Activated CD4-positive, alpha-beta T cell treated with anti-CD3 and anti-CD28 coated beads for 1 hour (primary cell): ENCODE measurements at places on chromosomes 16 and 17.

DNA sequence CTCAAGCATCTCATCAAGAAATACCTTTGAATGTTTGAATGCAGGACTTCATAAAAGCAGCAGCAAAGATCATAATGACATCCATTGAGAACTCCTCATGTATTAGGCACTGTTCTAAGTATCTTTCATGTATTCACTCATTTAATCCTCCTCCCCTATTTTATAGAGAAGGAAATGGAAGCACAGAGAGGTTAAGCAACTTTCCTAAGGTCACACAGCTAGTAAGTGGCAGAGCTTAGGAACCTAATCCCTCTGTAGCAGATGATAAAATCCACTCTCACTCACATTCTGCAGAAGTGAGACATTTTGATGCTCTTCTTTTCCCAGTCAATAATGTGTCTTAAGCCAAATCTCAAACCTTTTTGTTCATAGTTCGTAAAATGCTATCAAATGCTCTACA, 350.8 kb upstream of the C16orf82 start:
- no peak for DNase-seq

DNA sequence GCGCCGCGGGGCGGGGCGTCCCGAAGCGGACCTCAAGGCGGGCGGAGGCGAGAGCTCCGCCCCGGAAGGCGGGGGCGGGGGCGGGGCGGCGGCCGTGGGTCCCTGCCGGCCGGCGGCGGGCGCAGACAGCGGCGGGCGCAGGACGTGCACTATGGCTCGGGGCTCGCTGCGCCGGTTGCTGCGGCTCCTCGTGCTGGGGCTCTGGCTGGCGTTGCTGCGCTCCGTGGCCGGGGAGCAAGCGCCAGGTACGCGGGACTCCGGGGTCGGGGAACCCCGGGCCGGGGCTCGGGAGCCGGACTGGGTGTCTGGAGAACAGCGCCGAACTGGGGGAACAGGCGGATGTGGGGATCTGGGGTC, at the start of gene TNFRSF12A:
Gene TNFRSF12A (plus strand): TSS at position 122 of the 357 bp plus-strand sequence. CDS start 30 bp downstream, at position 152.
- DNase-seq: peak; percentile 45

GRCh38 chr16:86961171-86961601, 356.0 kb downstream of the C16orf95 start:
- no peak for DNase-seq

DNA sequence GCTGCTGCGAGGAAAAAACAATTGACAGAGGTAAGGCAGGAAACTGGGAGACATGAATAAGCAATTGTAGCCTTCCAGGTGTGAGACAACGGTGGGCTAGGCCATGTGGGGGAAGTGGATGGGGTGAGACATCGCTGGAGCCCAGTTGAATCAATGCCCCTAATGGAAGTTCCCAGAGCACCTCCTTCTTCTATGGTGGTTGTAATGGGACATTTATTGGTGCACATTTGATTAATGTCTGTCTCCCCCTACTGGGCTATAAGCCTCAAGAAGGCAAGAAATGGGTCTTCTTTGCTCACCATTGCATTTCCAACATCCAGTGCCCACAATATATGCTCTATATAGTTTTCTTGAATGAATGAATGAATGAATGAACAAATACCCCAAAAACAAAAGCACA, 22.7 kb upstream of the CD300E start:
- DNase-seq: no peak

DNA sequence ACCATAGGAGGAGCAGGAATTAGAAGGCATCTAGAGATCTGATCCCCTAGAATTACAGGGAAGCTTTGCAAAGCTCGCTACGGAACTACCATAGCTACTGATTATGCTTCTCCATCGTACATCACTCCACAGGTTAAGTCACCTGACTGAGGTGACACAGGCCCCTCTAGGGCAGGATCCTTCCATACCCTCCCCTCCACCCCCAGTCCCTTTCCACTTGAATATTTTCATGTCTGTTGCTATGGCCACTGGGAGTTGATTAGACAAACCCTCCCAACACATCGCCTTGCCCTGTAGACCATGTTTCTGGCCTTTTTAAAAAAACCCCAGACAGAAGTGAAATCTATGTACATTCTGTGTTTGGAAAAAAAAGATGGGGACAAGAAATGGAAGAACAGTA, 287.1 kb downstream of the SOX9 start:
- DNase-seq: no peak

DNA sequence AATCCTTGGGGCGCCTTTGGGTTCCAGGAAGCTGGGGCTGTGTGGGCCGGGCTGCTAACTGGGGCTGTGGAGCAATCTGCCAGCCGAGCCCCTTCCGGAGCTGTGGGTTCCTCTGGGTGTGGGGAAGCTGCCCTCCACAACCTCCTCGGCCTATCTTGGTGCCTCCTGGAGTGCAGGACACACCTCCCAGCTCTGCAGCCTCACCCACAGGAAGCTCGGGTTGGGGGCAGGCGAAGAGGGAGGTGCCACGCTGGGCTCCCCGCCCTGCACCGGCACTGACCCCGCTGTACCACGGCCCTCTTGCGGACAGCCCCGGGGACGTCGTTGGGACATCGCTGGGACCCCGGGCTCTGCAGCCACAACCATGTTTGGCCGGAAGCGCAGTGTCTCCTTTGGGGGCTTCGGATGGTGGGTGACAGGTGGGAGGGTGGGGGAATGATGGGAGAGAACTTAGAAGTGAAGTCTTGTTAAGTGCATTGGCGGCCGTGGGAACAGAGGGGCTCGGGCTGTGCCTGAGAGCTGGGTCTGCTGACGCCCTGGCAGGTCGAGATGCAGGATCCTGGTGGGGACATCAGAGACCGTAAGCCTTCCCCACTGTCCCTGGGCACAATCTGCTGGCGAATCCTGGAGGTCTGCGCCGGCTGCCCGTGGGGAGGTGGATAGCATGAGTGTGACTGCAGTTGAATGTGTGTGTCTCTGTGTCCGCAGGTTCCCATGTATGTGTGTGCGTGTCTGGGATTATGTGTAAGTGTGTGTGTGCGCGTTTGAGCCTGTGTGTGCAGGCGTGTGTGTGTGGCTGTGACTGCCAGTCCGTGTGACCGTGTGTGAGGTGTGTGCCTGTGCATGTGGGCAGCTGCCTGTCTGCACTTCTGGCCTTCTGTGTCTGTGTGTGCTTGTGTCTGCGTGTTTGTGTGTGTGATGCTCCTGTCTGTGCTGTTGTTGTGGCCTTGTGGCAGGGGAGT, at the start of gene RAP1GAP2:
Gene RAP1GAP2 (plus strand): TSS at position 275 of the 962 bp plus-strand sequence. CDS start 90 bp downstream, at position 365.
- DNase-seq: peak; percentile 44

DNA sequence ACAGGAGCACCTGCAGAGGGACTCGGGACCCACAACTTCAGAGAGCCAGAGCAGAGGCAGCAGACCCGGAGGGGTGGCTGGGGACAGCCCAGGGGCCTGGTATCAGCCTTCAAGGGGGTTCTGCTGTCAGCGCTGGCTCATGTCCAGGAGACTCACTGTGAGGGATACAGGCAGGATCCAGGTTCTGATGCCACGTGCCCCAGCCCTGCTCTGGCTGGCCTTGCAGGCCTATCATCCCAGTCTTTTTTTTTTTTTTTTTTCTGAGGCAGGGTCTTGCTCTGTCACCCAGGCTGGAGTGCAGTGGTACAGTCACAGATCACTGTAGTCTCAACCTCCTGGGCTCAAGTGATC, 9.0 kb upstream of the MTSS2 start:
- DNase-seq: no peak

DNA sequence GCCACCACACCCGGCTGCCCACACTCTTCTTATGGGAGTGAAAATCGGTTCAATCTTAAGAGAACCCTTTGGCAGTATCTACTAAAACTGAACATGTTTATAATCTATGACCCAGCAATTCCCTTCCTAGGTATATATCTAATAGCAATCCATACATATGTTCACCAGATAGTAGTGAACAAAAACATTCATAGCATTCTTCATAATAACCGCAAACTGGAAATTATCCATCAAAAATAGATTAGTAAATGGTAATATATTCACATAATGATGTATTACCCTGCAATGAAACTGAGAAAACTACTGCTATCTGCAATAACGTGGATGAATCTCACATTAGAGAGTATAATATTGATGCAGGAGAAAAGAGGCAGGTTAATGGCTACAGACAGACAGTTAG, 23.1 kb downstream of the COPRS start:
- no peak for DNase-seq
